ENCODE measurements at places on chromosomes 11 and 22.

- DNase-seq: no peak
Measured at GRCh38 chr11:16505481-16505880, 149.1 kb upstream of the SOX6 start.

DNA sequence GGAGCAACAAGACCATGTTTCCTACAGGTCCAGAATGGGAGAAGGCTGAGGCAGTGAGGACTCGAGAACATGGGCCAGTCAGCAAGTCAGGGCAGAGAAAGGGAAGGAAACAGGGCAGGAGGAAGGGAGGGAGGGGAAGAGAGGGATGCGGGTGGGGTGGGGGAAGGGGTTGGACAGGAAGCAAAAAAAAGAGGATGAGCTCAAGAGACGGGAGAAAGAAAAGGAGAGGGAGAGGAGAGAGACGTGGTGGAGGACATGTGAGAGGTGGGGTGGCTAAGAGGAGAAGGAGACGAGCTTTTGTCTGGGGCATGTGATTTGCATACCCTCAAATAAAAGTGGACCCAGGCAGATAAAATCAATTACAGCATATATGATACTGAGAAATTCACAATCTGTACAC, 389.5 kb upstream of the B3GAT1 start:
- DNase-seq: peak; percentile 46

- no peak for DNase-seq
Measured at GRCh38 chr22:37032134-37032534, 12.6 kb downstream of the MPST start.

GRCh38 chr11:66848671-66849500, 5.6 kb downstream of the RCE1 start:
- peak; percentile 4 for DNase-seq

- DNase-seq: peak; percentile 39
Measured at GRCh38 chr11:9759519-9760192, 95.8 kb downstream of the SWAP70 start.

GRCh38 chr11:78390809-78391208, 26.8 kb downstream of the GAB2 start:
- DNase-seq: no peak

DNA sequence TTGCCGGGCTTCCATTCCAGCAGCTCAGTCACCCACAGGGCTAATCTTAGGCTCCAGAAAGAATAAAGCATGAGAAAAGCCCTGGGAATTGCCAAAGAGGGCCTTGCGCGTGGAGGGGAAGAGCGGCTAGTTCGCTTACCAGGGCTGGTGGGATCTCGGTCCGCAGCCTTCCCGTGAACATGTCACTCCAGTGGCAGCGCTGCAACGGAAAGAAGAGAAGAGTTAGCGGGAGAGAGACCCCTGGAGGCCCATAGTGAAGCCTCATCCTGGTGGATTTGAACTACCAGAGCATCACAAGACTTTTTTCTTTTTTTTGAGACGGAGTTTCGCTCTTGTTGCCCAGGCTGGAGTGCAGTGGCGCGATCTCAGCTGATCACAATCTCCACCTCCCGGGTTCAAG, 18.0 kb downstream of the RANGAP1 start:
- no peak for DNase-seq

GRCh38 chr11:15758857-15759465, 597.4 kb downstream of the SOX6 start:
- DNase-seq: no peak

DNA sequence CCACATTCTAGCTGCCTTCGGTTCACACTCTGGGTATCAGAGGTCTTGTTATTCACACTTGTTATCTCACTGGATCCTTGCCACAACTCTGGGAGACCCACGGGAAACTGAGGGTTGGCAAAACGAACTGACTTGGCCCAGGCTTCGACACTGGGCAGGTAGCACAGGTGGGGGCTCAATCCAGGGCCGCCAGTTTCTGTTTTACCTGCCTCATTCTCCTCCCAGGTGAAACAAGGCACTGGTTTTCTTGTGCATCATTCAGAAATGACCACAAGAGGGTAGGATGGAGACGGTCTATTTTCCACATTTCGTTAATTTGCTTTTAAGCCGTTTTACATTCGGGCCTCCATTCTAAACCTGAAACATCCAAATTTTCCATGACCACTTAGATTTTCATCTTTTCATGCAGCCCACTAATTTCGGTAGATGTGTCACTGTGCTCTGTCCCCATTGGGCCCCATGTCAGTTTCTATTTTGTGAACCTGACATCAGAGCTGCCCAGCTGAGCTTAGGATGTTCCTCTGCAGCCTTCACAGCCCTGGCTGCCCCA, 108.1 kb downstream of the KIAA1671 start:
- no peak for DNase-seq

DNA sequence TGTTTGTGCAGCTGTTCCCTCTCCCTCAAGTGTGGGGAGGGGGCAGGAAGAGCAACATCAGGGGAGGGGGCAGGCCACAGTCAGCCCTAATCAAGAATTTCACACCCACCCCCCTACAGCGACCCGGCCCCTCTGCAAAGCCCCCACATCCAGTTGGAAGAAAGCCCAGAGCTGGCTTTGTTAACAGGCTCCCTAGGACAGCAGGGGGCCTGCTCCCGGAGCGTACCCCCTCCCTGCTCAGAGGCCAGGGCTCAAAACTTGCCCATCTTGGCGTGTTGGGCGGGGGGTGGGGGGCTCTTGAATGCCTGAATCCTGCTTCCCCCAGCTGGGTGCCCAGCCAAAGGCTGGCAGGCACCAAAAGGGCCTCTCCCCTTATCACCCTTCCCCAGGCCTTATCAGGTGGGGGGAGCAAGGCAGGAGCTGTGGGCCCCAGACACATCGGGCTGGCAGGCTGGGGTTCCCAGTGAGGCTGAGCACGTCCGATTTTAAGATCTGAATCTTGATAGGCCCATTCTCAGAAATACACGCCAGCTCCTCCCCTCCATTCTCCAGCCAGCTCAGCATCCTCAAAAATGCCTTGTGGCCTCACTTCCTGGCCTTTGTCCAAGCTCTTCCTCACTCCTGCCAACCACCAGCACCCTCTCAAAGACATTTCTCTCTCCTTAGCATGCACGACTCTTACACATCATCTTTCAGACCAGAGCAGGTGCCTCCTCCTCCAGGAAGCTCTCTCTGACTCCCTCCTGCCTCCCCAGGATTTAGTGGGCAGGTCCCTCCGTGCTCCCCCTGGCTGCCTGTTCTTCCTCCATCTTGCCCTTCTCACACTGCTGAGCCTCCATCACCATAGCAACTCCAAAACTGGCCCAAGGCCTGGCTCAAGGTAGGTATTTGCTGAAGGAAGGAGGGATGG, 384.8 kb downstream of the MN1 start:
- DNase-seq: peak; percentile 78

DNA sequence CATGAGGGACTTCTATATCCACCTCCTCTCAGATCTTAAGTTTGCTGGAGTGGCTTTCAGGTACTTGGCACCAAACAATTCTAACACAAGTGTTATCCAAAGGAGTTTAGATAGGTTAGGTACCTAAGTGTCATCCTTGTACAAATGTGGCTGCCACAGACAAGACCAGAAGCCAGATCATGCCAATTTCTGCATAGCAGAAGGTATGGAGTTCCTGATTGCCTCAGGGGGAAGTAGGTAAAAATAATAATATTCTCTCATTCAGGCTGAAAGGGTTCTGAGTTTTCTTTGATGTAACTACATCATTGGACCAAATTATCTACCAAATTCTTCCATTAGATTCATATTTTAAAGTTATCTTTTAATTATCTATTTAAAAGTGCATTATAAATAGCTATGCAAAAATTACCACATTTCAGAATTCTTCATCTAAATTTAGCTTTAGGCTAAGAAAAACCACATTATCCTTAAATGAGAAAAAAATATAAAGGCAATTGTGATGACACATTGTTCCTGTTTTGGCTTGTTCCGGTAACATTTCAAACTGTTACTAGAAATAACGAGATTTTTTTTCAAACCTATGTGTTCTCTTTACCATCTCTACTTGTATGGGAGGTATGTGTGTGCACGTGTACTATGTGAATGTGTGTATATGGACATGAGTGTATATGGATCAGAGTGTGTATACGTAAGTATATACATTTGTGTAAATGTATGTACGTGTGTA, 66.2 kb upstream of the POU2AF2 start:
- no peak for DNase-seq

DNA sequence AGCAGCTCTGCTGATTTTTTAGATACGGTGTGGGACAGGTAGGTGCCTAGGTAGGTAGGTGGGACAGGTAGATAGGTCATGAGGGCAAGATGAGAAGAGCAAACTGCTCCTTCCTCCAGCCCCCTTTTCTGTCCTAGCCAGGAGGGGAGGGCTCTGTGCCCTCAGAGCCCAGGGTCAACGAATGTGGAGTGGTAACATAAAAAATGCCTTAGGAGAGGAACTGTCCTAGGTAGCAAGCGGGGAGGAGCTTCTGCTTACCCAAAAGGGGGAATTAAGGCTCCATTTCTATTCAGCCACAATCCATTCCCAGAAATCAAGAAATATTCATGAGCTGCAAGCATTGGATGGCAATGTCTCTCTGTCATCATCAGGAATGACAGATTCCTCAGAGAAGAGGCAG, 234.8 kb downstream of the GRIK4 start:
- peak; percentile 58 for DNase-seq

DNA sequence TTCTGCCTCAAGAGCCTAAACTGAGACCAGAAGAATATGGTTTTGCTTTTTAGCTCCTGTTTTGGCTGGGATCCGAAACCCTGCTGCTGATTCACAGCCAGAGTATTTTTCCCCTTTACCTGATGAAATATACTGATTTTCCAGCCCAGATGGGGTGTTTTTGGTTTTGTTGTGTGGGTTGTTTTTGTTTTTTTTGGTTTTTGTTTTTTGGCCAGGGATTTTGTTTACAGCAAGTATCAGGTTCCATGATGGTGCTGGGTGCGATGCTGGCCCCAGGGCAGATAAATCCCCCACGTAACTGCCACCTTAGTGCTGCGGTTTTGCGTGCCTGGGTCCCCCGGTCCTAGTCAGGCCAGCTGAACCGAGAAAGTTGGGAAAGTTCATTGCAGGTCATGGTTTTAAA, 103.7 kb downstream of the ZBTB16 start:
- DNase-seq: no peak

GRCh38 chr11:113317339-113317738, 3.0 kb downstream of the TTC12 start:
- no peak for DNase-seq

DNA sequence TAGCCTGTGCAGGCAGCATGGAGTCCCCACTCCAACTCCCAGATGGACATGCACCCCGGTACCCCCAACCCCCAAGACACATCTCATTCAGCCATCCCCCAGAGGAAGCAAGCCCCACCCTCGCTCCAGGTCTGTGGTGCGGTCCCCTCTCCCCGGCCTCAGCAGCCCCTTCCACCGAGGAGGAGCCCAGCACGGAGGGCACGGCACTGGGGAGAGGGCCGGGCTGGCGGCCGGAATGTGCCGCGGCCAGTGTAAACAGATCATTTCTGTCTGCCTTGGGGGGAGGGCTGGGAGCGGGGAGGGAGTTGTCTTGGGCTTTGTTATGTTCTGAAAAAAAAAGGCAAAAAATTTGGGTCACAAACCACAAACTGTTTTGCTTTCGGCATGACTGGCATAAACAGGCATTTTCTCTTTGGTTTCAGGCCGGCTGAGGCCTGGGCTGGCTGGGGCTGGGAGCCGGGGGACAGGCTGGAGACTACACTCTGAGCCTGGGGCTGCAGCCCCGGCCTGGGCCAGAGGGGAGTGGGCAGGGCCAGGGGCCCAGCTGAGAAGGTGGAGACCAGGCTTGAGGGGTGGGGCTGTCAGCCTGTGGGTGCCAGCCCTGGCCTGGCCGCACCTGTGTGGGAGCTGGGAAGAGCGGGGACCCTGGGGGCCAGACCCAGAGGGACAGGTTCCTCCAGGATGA, 16.8 kb downstream of the IGF2 start:
- peak; percentile 69 for DNase-seq

DNA sequence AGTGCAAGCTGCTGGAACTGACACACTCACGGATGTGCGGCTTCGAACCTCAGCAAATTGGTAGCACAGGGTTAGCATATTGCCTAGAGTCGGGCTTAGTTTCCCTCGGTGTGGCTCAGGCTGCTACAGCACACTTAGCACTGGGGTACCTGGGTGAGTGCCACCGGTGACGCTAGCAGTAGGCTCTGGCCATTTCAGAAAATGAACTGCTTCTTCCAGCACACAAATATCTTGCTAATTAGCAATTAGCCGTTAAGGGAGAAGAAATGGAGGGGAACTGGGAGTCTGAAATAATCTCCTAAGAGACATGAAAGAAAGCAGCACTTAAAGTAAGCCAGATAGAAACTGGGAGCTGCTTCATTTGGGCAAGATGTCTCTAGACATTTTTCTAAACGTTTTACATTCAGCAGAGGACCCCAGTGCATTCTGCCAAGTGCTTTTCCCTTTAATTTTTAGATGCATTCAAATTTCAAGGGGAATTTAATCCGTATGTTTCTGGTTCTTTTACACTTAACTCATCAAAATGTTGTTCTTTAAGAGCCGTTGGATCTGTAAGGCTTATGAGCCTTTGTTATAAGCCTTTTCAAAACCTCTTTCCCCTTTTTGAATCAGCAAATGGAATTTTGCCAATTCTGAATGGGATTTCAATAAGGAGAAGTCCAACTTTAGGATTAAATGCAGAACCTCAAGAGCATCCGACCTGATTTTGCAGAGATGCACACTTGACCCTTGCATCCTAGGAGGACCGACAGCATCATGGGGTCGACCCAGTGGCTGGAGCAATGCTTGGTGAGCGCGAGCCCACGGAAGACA, 708.1 kb downstream of the NTM start:
- DNase-seq: no peak

GRCh38 chr11:104763930-104764709, 134.1 kb downstream of the CASP12 start:
- DNase-seq: no peak

DNA sequence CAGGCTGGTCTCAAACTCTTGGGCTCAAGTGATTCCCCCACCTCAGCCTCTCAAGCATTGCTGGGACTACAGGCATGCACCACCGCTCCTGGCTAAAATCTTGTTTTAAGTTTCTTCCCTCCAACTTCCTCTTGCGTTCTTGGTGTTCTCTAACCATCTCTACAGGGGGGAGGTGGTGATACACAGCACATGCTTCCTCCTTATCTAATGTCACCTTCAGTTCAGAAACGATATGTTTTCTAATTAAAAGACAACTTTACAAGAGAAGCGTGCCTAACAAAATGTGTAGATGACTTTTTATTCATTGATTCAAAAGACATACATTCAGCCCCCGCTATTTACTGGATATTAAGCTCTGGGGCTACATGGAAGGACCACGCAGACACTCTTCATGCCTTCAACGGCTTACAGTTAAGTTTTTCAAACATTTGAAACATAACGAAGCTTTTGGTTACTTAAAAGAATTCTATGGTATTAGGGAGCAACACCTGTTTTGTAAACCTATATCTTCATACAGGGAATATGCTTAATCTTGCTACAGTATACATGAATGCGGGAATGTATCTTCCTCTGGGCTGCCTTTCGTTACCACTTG, 933 bp upstream of the DLAT start:
- DNase-seq: peak; percentile 15

DNA sequence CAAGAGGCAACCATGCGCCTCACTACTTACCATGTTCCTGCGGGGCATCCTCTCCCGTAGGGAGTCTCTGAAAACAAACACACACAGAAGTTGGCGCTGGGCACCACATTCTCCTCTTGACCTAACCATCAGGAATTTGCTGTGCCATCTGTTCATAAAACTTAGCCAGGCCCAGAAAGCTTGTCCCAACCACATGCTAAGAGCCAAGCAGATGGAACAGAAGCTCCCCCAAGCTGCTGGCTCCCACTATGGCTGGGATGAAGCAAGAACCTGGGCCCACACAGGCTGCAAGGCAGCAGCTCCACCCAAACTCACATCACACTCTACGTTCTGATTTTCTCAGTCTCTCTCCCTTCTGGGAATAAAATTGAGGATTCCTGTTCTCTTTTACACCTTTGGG, 17.4 kb downstream of the HPS4 start:
- no peak for DNase-seq

GRCh38 chr22:23613193-23613972, 18.7 kb downstream of the DRICH1 start:
- DNase-seq: no peak

- DNase-seq: no peak
Measured at GRCh38 chr11:76186776-76187279, 19.5 kb downstream of the WNT11 start.
